Stimulated activated CD8-positive, alpha-beta memory T cell treated with anti-CD3 and anti-CD28 coated beads, Interleukin-4, amount 100 ng/mL, for 1 hour (primary cell): ENCODE measurements at places on chromosomes 2 and 18.
A peak's percentile ranks its signal among the peaks of the same experiment; 100 is the strongest.

DNA sequence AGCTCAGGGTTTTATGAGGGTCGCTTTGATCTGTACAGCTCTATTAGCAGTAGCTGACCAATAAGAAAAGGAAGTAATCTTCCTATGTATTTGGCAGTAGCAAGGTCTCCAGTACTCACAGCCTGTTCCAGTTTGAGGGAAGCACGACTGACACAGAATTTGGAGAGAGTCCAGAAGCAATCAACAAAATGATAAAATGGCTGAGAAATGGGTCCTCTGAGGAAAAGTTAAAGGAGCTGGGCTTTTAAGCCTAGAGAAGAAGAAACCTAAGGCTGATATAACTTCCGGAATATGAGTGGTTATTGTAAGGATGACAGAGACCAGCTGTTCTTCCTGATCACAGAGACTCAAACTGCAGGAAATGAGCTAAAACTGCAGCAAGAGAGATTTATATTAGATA is 382.8 kb downstream of the GPD2 start:
- DNase-seq = no peak

- DNase-seq = no peak
Measured at GRCh38 chr2:127642706-127643438, 3.1 kb upstream of the GPR17 start.

GRCh38 chr2:19120181-19120580 is 238.2 kb downstream of the OSR1 start:
- no peak for DNase-seq

DNA sequence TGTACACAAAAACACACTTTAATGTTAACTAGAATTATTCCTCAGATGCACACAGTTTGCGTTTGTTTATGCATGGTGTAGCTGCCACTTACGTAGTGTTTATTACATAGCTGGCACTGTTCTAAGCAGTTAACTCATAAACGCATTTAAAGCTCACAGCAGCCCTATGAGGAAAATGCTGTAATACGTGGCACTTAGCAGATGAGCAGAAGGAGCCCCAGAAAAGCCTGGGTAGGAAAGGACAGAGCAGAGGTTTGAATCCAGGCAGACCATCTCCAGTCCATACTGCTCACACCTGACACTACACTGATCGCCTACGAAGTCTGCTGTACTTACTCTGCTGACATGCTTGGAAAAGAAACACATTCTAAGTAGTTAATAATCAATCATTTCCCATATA is 66.6 kb downstream of the BCL2 start:
- no peak for DNase-seq

DNA sequence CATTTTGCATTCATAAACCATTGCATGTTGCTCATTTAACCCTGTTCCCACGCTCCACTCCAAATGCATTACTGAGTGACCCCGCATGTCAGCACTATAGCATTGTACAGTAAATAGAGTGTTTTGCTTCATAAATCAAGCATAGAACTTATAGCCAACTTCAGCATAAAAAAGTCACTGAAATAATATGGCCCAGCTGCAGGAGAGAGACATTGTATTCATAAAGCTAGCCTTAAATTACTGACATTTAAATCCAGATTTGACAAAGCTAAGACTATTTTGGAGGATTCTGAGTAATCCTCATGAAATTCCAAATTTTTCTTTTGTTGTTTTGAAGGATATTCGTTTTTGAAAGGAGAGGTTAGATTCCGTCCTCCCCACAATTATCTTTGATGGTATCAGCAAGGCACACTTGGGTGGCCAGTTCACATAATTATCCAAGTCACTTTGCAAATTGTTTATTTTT is 320.9 kb upstream of the TCF4 start:
- no peak for DNase-seq

GRCh38 chr2:71798266-71799012 is 345.1 kb downstream of the DYSF start:
- DNase-seq = no peak

GRCh38 chr2:122203523-122203922 is 448.1 kb downstream of the TSN start:
- DNase-seq = no peak

DNA sequence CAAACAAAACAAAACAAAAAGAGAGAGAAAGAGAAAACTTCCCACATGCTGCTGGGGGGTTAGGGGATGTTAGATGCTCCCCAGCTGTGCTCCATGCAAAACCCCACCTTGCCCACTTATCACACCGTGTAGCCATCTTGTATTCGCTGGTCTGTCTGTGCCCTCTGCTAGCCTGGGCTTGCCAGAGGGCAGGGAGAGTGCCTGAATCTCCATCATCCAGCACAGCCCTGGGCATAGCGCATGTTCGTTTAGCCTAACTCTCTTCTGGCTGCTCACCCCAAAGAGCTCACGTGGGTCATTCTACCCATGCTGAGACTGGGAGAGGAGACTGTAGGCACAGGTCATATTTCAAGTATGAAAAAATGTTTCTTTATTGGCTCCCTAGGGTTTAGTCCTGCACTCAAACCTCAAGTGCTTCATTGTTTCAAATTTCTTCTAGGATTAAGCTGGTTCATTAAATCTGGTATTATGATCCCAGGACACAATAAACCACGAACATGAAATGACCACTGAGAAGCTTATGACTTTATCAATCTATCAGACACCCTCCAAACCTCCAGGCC is 100.5 kb downstream of the KCNF1 start:
- DNase-seq = no peak

DNA sequence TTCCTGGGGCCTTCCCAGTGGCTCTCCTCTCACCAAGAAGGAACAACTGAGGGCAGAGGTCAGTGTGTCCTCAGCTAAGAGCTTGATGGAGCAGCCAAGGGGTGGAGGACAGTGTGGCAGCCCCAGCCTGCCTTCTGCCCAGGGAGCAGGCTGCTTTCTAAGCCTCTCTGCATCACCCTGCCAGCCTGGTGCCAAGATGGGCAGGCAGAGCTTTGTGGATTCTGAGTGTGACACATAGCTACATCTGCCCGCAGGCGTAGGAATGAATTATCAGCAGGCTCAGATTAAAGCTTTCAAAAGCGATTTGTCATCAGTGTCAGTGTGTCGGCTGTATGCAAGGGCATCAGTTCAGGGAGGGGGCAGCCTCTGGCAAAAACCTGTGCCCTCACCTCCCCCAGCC is 8.7 kb downstream of the MAL start:
- DNase-seq = no peak

- DNase-seq = no peak
Measured at GRCh38 chr2:86256300-86256699, 57.0 kb downstream of the MRPL35 start.

GRCh38 chr2:225938991-225939390 is 539.5 kb downstream of the NYAP2 start:
- DNase-seq = no peak

GRCh38 chr18:41887100-41887499 is 67.9 kb upstream of the PIK3C3 start:
- no peak for DNase-seq

DNA sequence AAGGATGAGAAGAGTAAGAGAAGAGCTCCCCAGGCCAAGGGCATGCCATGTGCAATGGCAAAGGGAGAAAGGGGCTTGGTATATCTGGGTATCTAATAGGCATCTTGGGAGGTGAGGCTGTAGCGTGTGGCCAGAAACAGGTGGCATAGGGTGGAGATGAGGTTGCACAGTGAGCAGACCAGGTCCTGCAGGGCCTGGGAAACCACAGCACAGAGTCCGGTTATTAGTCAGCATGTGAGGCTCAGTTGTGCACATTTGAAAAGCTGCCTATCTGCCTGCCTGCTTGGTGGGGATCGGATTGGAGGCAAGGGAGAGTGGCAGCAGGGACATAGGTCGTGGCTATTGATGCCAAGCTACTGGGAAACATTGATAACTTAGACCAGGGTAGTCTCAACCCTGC is 190.6 kb downstream of the TPGS2 start:
- DNase-seq = no peak

DNA sequence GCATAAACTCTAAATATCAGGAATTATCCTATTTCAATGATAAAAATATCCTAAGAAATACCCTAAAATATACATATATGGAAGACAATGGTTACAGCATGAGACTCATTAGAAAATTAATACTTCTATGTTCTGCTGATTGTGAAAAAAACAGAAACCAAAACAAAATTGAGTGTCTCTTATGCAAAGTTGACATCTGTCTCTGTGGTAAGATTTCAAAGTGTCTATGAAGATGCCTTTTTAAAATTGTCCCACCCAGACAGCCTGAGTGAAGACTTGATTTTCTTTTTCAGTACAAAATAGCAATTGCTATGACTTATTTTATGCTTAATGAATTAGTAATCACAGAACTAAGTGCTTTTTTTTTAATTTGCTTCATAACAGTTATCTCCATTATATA is 1368.4 kb upstream of the LRRTM1 start:
- DNase-seq = no peak

DNA sequence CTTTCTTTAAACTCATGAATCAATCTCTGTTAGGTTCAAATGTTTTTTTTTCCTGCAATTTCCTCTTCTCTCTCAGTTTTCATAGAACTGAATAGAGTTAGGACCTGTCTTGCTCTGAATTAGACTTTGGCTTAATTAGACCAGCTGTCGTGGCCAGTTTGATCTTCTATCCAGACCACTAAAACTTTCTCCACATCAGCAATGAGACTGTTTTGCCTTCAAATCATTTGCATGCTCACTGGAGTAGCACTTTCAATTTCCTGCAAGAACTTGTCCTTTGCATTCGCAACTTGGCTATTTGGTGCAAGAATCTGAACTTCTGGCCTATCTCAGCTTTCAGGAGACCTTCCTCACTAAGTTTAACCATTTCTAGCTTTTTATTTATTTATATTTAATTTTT is 2002.2 kb upstream of the PIK3C3 start:
- DNase-seq = no peak

DNA sequence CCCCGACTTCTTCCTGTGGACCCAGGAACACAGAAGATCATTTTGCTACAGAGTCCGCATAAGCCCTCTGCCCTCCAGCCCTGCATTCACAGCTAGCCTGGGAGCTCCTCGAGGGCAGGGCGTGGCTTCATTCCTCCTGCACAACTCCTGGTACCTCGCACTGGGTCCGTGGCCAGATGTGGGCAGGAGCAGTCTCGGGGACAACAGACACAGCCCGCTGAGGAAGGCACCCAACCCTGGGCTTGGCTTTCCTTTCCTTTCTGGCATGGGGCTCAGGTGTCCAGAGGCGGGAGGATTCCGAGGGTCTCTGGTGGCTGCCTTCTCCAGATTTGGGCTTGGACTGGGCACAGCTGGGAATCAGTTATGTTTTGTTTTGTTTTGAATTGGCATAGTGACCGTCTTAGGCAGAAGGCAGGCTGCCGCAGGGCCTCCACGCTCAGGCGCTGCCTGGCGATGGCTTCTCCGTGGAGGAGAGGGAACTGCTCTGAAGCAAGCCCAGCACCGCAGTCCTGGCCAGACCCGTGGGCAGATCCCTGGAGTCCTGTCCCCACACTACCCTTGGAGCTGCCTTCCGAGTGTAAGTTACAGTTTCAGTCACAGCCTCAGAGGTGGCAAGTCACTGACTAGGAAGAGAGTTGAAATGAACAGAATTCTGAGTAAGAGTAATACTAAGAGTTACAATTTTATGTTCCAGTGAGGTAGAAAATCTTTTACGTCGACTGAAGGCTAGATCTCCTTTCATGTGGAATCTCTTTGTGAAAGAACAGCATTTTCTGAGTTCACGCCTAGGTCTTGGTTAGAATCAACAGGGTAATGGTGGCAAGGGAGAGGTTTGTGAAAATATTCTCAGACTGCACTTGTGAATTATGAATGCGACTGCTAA is 47.9 kb downstream of the LDLRAD4 start:
- no peak for DNase-seq

DNA sequence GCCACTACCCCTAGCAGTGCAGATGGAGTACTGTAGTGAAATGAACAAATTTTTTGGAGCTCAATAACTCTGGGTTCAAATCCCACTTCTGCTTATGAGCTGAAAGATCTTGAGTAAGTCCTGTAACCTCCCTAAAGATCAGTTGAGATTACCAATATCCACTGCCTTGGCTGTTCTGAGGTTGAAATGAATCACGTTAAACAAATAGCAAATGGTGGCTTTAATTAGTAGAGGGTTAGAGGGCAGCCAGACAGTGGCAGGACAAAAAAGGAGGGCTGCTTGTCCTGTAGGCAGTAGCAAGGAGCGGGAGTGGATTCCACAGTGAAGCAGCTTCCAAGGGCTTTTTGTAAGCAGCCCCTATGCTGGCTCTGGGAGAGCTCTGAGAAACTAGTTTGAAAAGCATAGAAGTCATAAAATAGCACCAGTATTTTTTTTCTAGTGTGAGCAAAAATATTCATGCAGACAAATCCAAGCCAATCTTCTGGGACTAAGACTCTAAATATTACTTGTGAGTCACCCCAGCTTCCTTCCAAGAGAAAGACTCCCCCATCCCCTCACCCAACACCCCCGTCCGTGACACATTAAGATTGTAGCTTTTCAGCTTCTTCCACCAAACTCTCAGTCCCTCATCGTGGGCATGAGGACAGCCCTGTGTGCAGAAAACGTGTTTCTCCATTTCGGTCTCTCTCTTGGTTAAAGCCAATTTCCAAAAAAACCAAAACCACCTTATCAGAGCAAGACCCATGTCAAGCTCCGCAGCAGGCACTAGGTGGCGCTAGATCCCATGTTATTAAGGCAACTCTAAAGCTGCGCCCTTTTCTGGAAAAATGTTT is 123.5 kb upstream of the LGALSL start:
- DNase-seq = peak; percentile 67

DNA sequence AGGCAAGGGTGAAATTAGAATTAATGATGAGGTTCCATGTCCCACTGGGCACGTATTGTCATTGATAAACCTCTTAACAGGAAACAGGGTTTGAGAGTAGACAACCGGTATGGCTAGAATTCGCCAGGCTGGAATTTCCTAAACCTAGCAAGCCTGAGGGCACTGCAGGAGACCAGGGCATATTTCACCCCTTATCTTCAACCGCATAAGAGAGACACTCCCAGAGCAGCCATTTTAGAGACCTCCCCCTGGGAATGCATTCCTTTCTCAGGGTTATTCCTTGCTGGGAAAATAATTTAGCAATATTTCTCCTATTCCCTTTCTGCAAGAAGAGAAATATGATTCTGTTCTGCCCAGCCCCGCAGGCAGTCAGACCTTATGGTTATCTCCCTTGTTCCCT is 334.6 kb upstream of the LYPD1 start:
- no peak for DNase-seq

- no peak for DNase-seq
Measured at GRCh38 chr2:60116161-60116875, 437.1 kb downstream of the BCL11A start.

DNA sequence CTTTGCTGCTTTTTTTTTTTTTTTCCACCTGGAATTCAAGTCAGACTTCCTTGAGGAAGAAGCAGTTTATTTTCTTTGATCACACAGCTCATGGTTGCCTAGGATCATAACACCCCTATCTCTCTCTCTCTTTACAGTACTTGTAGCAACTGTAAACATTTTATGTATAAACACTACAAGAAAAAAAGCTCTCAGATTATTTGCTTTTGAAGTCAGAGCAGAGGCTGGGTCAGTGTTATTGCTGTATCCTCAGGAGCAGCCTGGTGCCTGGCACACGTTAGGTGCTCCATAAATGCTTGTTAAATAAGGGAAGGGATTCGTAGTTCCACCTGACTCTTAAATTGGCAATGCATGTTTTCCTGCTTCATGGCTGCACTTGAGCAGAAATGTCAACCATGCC is 221.2 kb downstream of the TGIF1 start:
- no peak for DNase-seq

- DNase-seq = no peak
Measured at GRCh38 chr2:9392898-9393765, 30.2 kb downstream of the ITGB1BP1 start.
